H9 (cell line): ENCODE measurements at places on chromosomes 4 and X. TPM values are rescaled to one million over a fixed set of nuclear protein-coding genes. Genes with fewer than 3 reads are reported as not detected.

FGFBP2 gene
- total RNA-seq, result not detected in 2 replicates

DNA sequence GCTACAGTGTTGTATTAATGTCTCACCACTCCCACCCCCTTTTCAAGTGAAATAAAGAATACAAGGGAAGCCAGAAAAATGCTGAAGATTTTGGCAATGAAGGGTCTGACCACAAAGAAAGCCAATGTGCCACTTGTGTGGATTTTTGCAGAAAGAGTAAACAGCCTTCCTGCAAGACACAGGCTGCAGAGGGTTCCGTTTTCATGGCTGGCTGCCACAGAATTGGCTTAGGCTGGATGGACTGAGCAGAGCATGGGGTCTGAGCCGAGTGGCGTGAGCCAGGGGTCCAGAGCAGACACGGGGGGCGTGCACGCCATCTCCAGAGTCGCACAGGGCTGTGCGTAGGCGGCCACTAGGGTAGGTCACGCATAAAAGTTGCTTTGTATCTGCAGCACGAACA lies 69.2 kb downstream of the MTNR1A start:
- DNase-seq, result no peak

DNA sequence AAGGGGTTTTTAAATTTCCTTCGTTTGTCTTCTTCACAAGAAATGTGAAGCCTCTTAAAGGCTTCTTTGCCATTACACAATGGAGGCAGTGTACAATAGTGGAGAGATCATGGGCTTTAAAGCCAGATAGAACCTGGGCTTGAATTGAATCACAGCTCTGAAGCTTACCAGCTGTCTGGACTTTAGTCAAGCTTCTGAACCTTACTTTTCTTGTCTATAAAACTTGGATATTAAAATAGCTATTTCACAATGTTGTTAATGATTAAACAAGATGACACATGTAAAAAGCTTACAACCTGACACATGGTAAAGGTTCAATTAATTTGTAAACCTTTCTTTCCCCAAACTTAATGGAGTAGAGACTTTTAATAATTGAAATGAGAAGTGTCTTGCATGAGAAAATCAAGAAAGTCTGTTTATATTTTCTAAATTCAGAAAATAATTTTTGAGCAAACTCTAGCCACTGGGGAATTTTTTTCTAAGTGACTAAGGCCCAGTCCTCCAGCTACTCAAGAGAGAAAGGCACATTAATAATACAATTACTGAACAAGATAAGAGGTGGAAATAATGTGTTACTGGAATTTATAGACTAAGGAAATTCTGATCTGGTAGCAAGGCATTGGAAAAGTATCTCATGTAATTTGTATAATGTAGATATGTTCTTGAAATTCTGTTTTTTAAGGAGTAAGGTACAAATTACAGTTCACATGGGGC lies 21.7 kb upstream of the TBC1D8B start:
- DNase-seq, result no peak

DNA sequence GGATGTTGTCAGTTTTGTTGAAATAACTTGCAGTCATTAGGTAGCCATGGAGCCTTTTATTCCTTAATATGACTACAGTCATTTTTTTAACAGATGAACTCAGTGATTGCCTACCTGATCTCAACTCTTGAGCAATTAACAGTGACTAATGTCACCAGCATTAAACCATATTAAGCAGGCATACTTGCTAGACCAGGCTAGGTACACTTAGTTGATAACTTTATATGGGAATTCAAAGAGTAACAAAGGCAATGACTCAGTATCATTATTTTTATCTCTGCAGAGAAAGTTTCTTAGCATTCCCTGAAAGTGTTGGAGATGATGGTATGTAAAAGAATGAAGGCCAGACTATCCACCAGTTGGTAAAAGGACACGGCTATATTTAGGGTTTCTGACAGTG lies at the start of gene C4orf54:
Gene C4orf54, minus strand, starts transcription at position 31 of the 400 bp plus-strand sequence. CDS start 3,180 bp downstream, outside the sequence.
- DNase-seq, result no peak

- DNase-seq, result no peak
Measured at GRCh38 chrX:120446498-120446897, 22.6 kb downstream of the LAMP2 start.

DNA sequence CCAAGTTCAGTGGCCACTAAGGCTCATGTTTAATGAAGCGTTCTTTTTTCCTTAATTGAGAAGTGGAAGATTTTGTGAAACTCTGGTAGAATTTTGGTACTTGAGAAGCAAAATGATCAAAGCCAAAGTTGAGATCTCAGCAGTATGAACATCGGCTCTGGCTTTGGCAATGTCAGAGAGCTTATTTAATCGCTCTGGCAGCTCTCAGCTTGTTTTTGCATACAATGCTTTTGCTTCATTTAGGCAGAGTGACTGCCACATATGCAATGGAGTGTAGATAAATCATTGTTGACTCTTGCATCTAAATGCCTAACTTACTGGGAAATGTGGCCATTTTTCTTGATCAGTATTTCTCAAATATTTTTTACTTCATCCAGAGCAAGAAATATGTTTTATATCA lies 135.7 kb downstream of the AASDH start:
- no peak for DNase-seq

GRCh38 chr4:89316211-89316610 lies 8.6 kb upstream of the GPRIN3 start:
- DNase-seq, result no peak

POF1B gene
- not detected in 2 replicates for total RNA-seq

DNA sequence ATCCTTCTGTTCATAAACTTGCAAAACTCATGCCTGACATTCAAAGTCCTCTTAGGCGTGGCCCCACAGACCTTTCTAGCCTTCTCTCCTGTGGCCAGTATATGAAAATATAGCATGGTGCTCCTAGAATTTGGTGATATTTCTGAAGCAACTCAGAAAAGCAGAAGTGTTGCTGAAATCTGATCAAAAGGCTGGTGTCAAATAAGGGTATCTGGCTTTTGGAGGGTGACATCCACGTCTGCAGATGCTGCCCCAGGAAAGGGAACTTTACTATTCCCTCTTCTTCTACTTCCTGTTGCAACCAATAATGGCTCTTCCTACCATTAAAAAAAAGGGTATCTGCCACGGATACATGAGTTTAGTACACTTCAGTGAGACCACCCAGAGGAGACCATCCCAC lies 83.9 kb upstream of the RPS6KA3 start:
- no peak for DNase-seq

DNA sequence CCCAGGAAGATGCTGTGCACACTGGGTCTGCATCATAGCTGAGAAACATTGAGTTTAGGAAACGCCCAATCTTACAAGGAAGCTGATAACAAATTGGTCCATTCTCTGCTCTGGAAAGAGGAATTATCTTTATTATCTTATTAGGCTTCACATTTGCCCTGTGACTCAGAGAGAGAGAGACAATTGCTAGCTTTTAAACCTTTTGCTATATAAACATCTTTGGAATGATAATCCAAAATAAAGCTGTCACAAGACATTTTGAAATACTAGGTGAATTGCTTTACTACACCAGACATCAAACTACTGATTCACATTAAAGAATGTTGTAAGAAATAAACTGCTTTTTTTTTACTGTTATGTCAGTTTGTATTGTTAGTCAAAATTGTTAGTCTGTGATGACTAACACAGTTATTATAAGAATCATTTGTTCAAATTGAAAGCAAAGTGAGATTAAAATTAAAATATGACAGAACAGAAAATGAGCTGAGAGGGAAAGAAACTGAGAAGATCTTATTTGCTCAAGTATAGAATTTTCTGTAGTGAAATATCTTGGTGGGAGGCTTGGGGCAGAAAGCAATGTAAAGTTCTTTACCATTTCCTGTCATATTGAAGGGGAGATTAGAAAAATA lies 765.4 kb upstream of the PCDH10 start:
- no peak for DNase-seq

- DNase-seq, result no peak
Measured at GRCh38 chrX:39450234-39450977, 647.4 kb downstream of the BCOR start.

UTP3 gene
- total RNA-seq, result 49.3 and 51.9 TPM in 2 replicates

DNA sequence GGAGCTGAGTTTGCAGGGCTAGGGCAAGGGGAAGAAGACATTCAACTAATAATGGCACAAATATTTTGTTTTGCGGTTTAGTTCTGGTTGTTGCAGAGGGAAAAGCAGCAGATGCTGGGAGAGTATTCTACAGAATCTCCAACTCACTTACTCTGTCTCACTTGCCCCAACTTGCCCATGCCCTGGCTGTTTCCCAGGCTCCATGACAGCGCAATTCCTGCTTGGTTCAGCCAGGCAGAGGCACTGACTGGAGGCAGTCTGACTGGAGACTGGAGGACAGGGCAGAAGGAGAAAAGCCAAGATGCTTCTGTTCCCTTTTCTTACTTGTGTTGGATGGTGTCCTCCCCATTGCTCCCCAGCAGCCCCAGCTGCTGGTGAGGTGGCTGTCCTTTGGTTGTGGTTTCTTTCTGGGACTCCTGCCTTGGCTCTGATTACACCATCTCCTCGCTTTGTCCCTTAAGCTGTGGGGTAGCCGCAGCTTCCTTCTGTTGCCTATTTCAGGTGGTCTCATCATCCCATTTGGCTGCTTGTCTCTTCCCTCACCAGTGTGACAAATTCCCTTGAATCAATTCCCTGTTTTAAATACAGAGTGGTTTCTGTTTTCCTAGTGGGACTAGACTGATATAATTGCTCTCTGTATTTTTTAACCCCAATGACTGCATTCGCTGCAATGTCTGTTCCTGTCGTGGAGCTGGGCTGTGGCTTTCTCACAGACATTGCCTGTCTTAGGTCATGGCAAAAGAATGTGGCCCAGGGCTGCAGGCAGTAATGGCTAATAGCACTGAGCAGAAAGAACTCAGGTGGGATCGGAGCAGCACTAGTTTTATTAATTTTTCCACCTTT lies 24.2 kb upstream of the RASL11B start:
- DNase-seq, result no peak

GIMD1 gene
- not detected in 2 replicates for total RNA-seq

- no peak for DNase-seq
Measured at GRCh38 chr4:189659287-189659686, 281.4 kb upstream of the FRG1 start.

NUDT10 gene
- total RNA-seq, result 11.9 and 12.2 TPM in 2 replicates

STARD8 gene
- total RNA-seq, result 0.39 and 0.52 TPM in 2 replicates

GRCh38 chr4:16217300-16218051 lies 8.8 kb downstream of the TAPT1 start:
- no peak for DNase-seq

CTSO gene
- total RNA-seq, result 0.81 and 1.1 TPM in 2 replicates

DNA sequence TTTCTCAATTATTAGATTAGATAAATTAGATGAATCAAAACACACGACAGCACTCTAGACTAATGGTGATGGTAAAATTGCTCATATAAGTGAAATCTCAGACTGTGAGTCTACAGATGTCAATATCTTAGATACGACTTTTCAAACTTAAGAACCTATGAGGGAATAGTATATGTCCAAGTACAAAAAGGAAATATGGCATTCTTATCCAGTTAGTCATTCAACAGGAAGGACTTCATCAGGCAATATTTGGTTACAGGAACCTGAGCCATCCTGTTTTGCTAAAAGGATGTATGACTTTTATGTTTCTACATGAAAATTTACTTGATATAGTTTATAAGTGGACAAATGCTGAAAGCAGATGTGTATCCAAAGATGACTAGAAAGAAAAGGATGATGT lies 107.0 kb downstream of the CT47B1 start:
- DNase-seq, result no peak

DNA sequence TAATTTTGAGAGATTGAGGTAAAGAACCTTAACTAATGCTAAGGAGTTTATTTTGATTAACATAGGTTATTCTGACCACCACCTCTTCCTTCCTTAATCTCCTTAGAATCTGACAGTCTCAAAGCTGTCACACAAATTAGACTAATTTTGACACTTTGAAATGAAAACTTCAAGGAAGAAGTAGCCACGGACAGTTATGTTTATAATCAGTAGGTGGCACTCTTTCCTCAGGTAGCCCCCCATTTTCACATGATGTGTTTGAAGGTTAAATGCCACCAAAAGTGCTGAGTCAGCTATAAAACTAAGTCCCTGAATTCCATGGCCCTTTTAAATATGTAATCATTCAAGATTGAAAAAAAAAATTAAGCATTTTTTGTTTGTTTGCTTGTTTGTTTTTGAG lies 22.4 kb downstream of the TMEM33 start:
- no peak for DNase-seq

SORBS2 gene
- total RNA-seq, result 8.8 and 9.7 TPM in 2 replicates

GRCh38 chrX:24055043-24055356 lies 244 bp downstream of the EIF2S3 start:
- no peak for DNase-seq

GRCh38 chr4:8940792-8941491 lies 69.3 kb upstream of the HMX1 start:
- no peak for DNase-seq

DNA sequence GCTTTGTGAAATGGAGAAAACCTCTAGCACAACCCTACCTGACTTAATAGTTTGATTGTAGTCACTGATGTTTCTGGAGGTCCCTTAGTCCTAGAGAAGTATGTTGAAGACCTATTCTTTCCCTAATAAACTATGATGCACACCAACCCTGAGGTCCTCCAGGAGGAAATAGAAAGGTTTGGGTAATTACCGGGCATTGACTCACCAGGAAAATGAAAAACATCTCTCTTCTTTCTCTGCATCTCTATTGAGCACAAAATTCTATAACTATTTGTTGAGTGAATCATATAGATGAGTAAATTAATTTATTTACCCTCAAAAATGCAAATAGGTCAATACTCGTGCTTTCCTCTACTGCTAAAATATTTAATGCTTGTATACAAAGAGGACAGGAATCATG lies 582.4 kb upstream of the FAM241A start:
- DNase-seq, result no peak

DNA sequence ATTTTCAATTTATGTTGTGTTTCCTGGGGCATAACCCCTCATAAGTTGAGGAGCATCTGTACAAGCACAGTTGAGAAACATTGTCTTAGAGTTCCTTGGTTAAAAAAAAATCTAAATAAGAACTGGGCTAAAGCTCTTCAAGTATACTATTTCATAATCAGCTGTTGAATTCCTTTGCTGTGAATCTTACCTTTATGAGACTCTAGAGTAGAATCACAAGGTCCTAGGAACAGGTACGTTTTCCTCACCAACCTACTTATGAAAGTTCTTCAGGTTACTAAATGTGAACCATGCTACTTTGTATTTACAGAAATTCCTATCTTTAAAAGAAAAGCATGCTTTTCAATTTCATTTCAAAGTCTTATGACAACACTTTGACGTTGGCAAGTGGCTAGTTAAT lies 20.9 kb upstream of the SOD3 start:
- DNase-seq, result no peak

MGST2 gene
- total RNA-seq, result 6.4 and 6.5 TPM in 2 replicates

JCHAIN gene
- not detected in 2 replicates for total RNA-seq

CCKAR gene
- total RNA-seq, result not detected in 2 replicates

LRCH2 gene
- 6.3 and 6.6 TPM in 2 replicates for total RNA-seq

DNA sequence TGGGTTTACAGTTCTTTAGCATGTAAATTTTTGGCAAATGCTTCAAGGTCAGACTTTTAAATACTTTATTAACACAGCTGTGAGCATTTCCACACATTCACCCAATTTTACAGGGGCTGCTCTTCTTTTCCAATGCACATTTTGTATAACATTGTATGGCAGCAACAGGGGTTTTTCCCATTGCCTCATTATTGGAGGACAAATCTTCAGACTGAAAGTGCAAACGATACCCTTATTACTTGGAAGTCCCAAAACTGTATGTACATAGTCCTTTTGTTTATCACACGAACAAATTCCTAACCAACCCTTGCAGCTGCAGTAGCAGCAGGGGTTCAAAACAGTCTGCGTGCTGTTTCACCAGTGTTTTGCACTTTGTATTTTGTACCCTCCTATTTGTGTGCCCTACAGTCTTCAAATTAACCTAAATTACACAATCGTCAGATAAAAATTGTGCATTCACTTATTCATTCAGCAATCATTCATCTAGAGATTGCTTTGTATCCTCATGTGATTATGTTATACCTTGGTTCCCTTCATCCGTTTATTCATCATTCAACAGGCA lies 330.7 kb upstream of the RASGEF1B start:
- DNase-seq, result no peak
